ENCODE measurements at places on chromosomes 12 and 14.

- DNase-seq = peak; percentile 27
Observed at GRCh38 chr14:104385111-104385510, 194.5 kb upstream of the C14orf180 start.

DNA sequence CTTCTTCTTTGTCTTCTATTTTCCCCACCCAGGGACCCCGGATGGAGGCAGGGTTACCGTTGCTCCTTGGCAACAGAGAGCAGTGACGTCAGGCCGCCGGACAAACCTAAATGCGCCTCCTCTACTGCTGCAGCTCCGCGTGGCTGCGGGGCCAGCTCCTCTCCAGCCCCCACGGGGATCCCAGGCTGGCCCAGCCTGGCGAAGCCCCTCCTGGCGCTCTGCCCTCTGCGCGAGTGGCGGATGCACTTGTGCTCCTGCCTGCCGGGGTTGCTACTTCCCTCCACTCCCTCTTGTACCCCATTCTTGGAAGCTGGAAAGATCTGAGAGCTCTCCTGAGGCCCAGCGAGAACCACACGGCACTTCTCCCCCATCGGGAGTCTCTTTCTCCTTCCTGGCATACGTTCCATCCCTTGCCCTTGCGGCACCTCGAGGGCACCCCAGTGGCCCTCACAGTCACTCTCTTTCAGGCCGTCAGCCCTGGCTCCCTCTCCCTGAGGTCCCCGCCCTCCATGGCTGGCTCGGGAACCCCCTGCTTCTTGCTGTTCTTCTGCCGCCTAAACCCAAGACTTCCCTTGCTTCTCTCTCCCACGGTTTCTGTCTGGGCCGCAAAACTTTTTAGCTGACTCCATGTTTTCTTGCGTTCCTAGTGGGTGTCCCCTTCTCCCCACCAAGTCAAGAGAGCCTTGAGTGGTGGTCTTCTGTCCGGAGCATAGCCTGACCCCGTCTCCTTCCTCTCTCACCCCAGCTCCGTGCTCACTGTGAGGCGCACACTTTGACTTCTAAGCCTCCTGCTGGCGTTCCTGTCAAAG is 121.7 kb downstream of the PAPOLA start:
- DNase-seq = peak; percentile 55

GRCh38 chr14:65321370-65321875 is 91.1 kb upstream of the FUT8 start:
- no peak for DNase-seq

DNA sequence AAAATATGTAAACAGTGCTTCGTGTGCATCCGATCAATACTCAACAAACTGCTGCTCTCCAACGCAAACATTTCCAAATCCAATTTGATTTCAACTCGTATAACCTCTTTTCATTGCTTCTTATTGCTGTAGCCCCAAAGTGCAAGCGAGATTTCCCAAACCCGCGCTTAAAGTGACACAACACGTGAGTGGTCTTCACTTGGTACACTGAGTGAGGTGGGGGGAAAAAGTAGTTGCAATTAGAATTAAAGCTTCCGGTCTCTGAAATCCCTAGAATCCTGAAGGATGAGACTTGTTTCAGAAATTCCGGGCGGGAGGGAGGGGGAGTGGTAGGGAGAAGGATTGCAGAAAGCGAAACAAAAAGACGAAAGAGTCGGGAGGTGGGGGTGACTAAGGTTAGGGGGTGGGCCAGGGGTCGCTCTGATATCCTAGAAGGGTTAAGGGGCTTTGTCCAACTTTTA is 387.5 kb downstream of the BCAT1 start:
- no peak for DNase-seq

- DNase-seq = no peak
Observed at GRCh38 chr12:48029491-48030172, 25.4 kb upstream of the COL2A1 start.

GRCh38 chr12:5689773-5690172 is 255.3 kb downstream of the ANO2 start:
- DNase-seq = no peak

DNA sequence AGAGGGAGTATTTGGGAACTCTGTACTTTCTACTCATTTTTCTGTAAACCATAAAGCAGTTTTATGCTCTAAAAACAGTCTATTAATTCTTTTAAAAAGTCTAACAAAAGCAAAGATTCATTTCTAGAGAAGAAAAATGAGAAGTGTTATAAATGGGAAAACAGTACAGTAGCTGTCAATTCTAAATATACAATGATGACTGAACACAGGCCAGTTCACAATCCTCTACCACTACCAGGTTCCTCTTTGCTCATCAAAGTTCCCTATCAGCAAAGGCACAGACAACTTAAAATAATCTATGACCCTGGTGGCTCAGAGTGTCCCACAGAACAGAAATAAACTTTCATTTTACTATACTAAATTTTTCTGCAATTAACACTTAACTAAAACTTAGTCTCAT is 12.5 kb downstream of the NAA25 start:
- no peak for DNase-seq

- DNase-seq = peak; percentile 59
Observed at GRCh38 chr14:104387022-104388010, 192.2 kb upstream of the C14orf180 start.

DNA sequence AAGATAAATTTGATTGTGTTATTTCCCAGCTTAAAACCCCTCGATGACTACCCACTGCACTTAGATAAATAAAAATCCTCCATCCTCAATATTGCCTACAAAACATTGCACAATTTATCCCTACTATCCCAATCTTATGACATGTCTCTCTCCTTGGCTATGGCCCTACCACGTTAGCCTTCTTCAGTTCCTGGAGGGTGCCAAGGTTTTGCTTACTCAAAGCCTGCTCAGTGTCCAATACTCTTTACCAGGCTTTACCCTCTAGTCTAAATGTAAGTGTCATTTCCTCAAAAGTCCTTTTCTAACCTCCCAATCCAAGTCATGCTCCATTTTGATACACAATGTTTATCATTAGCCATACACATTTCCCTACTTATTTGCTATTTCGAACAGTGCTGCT is 35.0 kb upstream of the PPM1A start:
- no peak for DNase-seq

DNA sequence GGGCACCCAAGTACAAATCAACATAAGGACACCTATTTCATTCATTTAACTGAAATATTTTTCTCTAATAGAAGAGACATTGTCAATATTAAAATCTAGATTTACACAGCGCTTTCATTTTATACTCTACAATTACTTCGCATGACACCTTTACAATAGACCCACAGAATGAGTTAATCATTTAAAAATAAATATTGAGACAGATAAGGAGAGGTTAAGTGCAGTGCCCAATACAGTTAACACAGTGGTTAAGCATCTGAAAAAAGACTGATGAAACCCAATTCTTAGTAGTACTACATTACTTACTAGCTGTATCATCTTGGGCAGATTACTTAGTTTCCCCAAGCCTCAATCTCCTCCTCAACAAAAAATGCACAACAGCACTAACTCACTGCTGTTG is 116.2 kb downstream of the DENND5B start:
- DNase-seq = no peak

GRCh38 chr12:116881325-116881876 is at the start of gene HRK:
Gene HRK, minus strand, starts transcription at chr12:116881441. Its CDS starts 134 bp downstream, at chr12:116881307.
- no peak for DNase-seq

DNA sequence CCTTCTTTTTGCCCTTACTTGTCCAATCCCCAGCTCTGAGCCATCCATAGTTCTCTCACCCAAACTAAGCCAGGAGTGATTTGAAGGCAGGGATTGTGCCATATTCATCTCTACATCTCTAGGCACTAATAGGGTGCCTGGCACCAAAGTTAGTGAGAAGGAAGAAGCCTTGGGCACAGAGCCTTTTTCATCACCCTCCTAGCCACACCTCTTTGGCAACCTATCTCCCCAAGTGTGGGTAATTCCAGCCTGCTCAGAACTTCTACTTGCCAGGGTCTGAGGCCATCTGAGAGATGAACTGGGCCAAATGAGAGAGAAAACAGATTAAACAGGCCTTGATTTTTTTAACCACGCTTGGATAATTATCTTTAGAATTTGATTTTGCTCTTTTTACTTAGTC is 61.3 kb downstream of the PHLDA1 start:
- no peak for DNase-seq

DNA sequence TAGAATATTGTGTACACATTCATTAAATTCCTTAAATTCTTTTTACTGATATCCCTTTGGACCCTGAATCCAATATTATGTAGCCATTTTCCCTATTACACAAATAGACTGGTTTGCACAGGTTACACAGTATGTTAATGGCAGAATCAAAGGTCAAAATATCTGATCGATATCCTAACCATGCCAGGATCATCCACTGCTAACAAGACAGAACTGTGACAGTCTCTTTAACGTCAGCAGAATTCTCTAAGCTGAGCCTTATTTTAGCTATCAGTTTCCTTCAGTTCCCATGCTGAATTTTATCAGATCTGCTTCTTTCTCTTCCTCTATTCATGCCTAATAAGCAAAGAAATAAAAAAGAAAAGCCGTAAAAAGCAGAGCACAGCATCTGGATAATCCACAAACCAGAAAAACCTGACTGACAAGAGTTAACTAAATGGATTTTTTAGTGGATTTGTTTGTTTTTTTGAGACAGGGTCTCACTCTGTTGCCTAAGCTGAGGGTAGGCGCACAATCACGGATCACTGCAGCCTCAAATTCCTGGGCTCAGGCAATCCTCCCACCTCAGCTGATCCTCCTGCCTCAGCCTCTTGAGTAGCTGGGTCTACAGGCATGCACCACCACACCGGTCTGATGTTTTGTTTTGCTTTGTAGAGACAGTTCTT is 130.4 kb downstream of the PAWR start:
- no peak for DNase-seq

Data from activated effector memory CD4-positive, alpha-beta T cell treated with anti-CD3 and anti-CD28 coated beads, Interleukin-2, amount 50 U/mL, for 16 hours (primary cell).